ENCODE measurements at places on chromosomes 12 and 14.

DNA sequence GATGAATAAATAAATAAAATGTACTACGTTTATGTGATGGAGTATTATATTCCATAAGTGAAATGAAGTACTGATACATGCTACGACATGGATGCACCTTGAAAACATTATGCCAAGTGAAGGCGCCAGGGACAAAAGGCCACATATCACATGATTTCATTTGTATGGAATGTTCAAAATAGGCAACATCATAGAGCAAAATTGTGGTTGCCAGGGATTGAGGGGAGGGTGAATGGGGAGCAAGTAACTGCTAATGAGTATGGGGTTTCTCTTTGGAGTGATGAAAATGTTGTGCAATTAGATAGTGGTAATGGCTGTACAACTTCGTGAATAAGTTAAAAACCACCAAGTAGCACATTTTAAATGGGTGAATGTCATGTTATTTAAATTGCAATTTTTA is 132.8 kb downstream of the SLC38A4 start:
- no peak for DNase-seq

DNA sequence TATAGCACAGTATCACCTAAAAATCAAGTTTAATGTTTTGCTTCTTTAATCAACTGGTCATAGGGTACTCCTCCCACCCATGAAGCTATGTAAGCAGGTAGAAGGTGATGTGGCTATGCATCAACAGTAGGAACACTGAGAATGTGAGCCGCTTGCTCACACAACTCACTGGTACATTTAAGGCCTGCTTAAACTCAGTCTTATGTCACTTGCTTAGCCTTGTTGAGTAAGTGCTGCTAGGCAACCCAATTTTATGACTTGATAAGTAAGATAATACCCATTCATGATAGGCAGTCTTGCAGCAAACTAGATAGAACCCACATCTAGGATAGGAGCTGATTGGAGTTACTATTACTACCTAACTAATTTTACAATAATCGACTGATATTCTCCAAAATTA is 70.0 kb upstream of the BMP4 start:
- DNase-seq, result no peak

DNA sequence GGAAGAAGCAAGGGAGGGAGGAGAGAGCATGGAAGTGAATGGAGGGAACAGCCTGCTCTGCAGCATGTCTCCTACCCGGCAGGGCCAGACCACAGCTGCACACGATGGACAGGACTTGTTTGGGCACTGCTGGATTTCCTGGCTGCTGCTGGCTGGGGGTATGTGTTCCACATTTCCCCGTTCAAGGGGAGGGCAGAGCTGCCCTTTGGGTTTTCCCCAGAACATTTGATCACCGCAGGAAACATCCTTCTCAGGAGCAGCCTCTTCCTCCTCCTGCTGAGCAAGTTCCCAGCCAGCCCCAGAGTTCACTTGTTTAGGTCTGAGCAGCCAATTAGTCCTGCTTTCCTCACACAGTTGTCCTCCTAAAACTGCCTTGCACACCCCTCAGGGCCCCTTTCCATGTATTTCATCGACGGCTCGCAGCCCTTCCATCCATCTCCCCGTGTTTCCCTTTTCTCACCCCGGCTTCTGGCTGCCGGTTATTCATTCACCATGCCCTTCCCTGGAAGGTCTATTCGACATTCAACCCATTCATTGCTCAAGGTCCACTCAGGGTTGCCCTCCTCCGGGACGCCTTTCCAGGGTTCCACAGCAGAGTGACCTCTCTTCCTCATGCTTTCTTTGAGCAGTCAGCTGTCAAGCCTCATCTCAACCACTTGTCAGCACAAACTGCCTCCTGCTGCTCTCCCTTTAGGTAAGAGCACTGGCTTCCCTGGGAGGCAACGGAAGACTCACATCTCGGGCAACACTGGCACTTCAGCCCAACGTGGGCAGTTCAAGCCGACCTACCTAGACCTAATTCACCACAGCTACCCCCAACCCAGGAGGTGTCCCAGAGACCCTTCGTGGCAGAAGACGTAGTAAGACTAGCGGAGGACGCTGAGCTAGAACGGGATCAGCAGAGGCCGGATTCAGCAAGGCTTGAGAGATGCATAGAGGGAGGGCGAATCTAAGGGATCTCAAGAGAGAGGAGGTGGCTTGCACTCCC is 20.1 kb upstream of the ANO2 start:
- no peak for DNase-seq

DNA sequence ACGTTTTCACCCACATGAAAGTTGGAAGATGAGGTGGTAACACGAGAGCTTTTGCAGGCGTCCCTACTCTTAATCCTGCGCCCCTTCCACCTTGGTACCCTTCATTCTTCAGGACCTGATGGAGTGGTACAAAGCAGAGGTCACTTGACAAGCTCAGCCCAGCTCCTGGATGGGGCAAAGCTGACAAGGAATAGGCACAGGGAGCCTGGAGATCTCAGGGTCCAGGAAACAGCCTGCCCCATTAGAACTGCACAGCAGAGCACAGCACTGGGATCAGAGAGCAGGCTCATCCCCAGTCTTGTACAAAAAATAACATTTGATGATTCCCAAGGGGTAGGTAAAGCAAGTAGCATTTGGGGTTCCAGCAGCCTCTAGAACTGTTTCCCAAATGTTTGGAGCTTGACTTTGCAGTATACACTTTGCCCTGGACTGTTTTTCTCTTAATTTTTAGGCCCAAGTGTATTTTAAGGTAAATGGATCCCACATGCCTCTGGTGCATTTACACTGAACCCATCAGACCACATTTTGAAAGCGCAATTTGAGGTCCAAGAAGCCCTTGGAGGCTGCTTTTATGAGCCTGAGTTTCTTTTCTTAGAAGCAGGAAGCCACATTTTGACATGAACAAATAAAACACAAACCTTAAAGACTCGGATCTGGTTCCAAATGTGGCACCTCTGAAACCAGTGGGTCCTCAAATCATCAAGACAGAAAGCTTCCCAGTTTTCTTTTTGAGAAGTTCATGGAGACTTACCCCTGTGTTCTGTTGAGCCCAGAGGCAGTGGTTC is 633 bp downstream of the TC2N start:
- DNase-seq, result peak; percentile 24

DNA sequence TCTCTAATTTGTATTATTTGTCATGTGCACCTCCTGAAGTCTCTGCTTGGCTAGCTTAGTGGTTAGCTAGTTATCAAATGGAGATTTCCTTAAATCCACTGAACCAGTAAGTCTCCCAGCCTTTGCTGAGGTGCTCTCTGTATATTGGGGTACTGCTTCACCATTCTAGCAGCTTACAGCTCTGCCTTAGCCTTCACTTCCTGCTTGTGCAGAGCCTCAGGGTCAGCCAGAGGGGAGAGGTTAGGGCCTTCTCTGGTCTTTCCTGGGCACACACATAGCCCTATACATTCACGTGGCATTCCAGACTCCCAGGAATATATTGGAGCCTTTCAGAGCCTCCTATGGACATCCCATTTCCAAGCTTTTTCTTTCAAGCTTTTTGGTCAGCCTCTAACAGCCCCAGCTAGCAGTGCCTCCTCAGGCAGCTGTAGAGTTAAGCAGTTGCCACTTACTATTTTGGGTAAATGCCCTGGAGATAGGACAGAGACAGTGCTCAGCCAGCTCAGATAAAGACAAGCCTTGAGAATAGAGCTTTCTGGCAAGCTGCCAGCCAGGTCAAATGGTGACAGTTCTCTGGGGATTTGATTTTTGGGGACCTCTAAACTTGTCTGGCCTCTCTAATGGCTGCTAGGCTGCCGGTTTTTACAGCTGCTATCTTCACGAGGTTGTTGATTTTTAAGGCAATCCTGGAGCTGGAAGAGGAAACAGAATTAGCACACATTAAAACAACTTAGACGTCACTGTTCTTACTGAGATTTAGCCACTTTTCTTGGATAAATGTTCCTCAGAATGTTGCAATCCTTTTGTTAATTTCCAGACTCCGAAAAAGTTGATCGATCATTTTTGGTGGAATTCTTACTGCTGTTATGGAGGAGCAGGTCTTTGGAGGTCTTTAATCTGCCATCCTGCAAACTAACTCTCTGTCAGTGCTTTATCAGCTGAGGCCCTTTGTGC is 32.9 kb downstream of the FBXW8 start:
- no peak for DNase-seq

DNA sequence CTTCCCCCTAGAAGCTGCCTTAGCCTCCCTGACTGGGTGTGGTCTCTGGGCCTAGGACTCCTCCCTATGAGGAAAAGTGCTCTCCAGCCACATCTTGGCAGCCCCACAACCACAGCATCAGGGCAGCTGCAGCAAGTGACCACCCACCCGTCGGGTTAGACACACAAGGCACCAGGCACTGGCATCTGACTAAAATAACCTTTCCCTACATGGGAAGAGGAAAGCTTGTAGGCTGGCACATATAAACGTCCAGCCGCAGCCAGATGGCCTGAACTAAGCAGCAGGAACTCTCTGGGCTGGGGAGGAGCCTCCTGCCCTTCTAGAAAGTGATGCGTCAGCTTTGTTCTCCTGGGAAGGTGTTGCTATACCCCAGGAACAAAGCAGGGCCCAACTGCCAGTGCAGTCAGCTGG is 328.7 kb downstream of the DPF3 start:
- no peak for DNase-seq

- DNase-seq, result no peak
Observed at GRCh38 chr14:105979446-105979845, 453.1 kb downstream of the TMEM121 start.

GRCh38 chr12:77116277-77116676 is 50.9 kb upstream of the E2F7 start:
- DNase-seq, result no peak

- DNase-seq, result no peak
Observed at GRCh38 chr14:91396013-91396660, 21.5 kb downstream of the CCDC88C start.

DNA sequence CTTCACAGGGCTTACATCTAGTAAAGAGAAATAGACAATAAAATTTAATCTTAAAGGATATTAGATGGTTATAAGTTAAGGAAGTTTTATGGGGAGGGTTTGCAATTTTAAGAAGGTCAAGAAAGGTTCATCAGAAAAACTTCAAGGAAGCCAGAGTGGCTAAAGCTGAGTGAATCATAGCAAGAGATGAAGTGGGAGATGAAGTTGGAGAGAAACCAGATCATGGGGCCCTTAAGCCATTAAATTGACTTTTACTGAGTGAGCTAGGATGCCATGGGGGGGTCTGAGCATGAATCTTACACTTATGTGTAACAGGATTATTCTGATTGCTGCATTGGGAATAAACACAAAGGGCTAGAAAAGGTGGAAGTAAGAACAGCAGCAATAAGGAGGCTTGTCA is 189.2 kb downstream of the LRIG3 start:
- no peak for DNase-seq

GRCh38 chr12:124578445-124578844 is 11.0 kb upstream of the NCOR2 start:
- DNase-seq, result no peak

- no peak for DNase-seq
Observed at GRCh38 chr12:6257007-6257406, 53.5 kb upstream of the PLEKHG6 start.

GRCh38 chr14:67559639-67560038 is 26.5 kb downstream of the PLEKHH1 start:
- DNase-seq, result no peak

- DNase-seq, result no peak
Observed at GRCh38 chr12:67457778-67458665, 188.9 kb downstream of the CAND1 start.

DNA sequence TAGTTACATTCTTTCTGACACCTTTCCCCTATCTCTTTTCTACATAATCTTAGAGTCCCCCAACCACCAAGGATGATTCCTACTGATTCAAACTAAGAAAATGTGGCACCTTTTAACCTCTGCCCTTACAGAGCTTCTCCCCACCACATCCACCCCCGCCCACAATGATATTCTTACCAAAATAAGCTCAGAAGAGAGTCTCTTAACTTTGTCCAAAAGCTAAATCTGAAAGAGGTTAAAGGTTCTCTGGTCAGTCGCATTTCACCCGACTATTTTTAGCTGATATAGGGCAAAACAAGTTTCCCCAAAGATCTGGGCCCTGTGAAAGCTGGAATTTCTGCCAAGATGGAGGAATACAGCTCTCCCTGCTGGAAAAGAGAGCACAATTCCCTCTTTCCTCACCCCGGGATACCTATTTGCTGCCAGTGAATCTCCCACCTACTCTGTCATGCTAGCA is 128.6 kb downstream of the ZFP36L1 start:
- no peak for DNase-seq

GRCh38 chr12:104000807-104001434 is 35.2 kb downstream of the TDG start:
- DNase-seq, result no peak

DNA sequence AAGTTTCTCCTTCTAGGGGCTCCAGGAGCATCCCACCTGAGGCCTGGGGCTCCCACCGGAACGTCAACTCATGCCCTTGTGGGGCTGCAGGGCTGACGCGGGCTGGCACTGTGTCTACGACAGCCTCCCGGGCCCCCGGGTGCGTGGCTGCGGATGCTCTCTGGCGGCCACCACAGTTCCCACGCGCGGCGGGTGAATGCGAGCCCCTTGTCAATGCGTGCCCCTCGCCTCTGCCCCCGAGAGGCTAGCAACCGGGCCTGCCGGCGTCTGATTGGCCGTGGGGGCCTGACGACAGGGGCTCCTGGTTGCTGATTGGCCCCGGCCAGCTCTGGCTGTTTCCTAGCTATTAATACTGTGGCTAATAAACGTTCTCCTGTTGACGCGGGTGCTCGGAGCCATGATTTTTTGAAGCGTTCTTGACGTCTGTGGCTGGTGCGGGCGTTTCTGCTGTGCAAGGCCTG is 1.8 kb upstream of the MEG3 start:
- no peak for DNase-seq

GRCh38 chr14:90536511-90537191 is 139.8 kb downstream of the CALM1 start:
- DNase-seq, result no peak

DNA sequence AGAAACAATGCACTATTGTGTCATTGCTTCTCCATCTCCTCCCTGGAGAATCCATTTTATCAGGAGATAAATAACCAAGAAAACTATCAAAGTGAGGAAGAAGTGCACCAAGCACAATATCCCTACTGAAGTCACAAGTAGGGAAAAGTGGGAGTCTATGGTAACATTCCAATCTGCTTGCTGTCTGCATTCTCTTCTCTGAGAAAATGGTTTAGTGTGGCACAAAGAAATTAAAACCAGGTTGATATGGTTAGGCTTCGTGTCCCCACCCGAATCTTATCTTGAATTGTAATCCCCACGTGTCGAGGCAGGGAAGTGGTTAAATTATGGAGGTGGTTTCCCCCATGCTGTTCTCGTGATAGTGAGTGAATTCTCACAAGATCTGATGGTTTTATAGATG is 209.7 kb downstream of the PRKD1 start:
- no peak for DNase-seq

- DNase-seq, result no peak
Observed at GRCh38 chr14:24895243-24895583, 154.7 kb downstream of the STXBP6 start.

DNA sequence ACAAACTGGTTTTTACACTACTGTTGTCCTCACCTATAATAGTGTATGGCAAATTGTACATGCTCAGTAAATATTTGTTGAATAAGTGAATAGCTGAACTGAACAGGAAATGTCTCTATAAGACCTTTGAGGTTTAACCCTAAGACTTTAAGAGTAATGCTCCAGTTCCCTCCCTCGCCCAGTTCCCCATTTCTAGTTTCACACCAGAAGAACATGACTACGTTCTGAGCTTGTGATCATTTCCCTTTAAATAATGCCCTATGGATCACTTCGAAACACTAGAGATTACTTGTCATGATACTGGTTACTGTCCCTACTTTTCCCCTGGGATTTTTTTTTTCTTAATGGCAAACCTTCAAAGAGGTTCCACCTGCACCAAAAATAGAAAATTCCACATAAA is 69.3 kb downstream of the PRKD1 start:
- DNase-seq, result no peak

- DNase-seq, result peak; percentile 70
Observed at GRCh38 chr14:100065942-100066574, 836 bp downstream of the EVL start.

- DNase-seq, result peak; percentile 52
Observed at GRCh38 chr14:99320621-99321235, 48.7 kb upstream of the BCL11B start.
